ENCODE measurements at places on chromosomes 4 and X. TPM values are rescaled to one million over a fixed set of nuclear protein-coding genes. Genes with fewer than 3 reads are reported as not detected.

- DNase-seq: peak; percentile 58
Measured at GRCh38 chr4:186144198-186144945, 39.9 kb downstream of the FAM149A start.

Gene SLC10A3
- total RNA-seq: 2.4 TPM

Gene FMR1NB
- not detected for total RNA-seq

- DNase-seq: no peak
Measured at GRCh38 chr4:134551348-134551747, 349.8 kb upstream of the PABPC4L start.

- DNase-seq: no peak
Measured at GRCh38 chr4:109009909-109010308, 247.1 kb upstream of the ETNPPL start.

All from frontal cortex (tissue), 4 donors.